ENCODE measurements at places on chromosomes 16 and 17.

- no peak for DNase-seq
Observed at GRCh38 chr16:76235025-76235424, 42.2 kb upstream of the CNTNAP4 start.

- no peak for DNase-seq
Observed at GRCh38 chr17:12318571-12319266, 298.0 kb downstream of the MAP2K4 start.

DNA sequence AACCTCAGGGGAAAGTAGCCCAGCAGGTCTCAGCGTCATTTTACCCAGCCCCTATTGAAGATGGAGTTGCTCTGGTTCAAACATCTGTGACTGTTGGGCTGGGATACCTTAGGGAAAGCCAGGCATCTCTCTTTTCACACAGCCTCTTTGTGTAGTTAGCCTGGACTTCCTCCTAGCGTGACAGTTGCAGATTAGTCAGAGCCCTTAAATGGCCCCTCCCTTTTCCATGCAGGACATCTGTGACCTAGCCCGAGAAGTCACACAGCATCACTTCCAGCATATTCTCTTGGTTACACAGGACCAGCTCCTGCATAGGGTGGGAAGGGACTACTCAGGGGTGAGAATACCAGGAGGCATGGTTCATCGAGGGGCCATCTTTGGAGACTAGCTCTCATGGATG, 375.0 kb upstream of the RBFOX1 start:
- DNase-seq, result no peak

DNA sequence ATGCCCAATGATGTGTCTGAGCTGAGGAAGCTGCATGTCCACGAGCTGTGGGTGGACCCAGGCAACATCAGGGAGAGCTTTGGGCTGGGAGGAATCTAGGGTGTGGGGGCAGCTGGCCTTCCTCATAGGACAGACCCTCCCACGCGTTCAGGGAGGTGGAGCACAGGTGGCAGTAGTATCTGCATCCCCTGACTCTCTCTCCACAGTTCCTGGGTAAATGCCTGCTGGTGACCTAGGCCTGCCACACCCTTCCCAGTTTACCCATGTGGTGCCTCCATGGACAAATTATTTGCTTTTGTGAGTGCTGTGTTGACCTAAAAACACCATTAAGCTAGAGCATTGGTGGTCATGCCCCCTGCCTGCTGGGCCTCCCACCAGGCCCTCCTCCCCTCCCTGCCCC, 3.2 kb downstream of the HBM start:
- DNase-seq, result no peak

DNA sequence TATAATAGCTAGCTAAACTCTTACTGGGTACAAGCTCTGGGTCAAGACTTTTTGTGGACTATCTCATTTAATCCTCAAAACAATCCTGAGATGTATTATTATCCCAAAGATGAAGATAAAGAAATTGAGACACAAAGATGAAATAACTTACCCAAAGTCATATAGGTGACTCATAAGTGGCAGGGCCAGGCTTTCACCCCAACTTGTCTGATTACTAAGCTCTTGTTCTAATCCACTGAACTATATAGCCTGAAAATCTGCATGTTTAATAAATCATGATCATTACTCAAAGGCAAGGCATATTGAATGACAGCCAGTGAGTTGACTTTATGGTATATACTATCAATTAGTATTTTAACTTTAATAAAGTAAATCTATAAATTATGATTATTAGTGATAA, 77.4 kb downstream of the SKAP1 start:
- no peak for DNase-seq

GRCh38 chr17:56948491-56948890, 12.4 kb downstream of the COIL start:
- no peak for DNase-seq

DNA sequence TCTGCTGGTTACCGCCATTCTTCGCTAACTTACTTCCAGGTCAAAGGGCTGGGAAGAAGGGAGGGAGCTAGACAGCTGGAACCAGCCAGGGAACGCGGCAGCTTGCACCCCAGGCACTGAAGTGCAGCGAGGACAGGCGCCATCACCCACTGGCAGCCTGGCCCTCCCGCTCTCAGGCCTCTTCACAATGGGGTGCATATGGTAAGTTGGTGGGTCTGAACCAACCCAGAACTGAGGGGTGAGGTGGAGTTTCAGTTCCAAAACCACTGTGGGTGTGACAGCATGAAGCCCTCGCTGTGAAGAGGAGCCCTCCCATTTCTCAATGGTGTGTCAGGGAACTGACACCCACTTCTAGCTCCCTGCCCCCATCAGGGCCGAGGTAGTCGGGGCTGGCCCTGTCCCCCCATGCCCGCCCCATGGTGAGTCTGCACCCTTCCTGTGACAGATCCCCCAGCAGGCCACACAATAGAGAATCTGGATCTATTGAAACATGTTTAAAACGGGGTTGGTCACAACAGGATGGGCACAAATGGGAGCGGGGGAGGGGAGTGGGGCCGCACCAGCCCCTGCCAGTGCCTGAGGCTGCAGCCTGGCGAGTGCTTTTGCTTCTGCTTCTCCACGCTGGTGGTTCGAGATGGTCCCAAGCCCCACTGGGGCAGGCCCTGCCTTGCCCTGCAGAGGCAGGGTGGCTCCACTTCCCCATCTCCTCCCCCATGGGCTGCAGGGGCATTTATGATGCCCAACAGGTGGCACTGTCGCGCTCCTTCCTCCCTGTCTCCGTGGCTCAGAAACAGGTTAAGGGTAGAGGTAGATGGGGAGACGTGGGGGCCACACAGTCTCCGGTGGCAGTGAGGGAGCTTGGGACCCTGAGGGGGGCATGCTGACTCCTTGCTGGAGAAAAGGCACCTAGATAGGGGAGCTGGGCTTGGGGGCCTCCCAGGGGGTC, 2.3 kb downstream of the LIMD2 start:
- DNase-seq, result peak; percentile 77

- DNase-seq, result peak; percentile 24
Observed at GRCh38 chr16:89748921-89749320, 27.6 kb downstream of the ZNF276 start.

- DNase-seq, result no peak
Observed at GRCh38 chr17:30579610-30580315, 102.6 kb downstream of the GOSR1 start.

- no peak for DNase-seq
Observed at GRCh38 chr17:57125866-57126265, 40.8 kb downstream of the AKAP1 start.

GRCh38 chr16:31138621-31139578, 3.4 kb upstream of the PRSS8 start:
- no peak for DNase-seq

- DNase-seq, result peak; percentile 18
Observed at GRCh38 chr17:69609473-69610305, 195.2 kb downstream of the MAP2K6 start.

DNA sequence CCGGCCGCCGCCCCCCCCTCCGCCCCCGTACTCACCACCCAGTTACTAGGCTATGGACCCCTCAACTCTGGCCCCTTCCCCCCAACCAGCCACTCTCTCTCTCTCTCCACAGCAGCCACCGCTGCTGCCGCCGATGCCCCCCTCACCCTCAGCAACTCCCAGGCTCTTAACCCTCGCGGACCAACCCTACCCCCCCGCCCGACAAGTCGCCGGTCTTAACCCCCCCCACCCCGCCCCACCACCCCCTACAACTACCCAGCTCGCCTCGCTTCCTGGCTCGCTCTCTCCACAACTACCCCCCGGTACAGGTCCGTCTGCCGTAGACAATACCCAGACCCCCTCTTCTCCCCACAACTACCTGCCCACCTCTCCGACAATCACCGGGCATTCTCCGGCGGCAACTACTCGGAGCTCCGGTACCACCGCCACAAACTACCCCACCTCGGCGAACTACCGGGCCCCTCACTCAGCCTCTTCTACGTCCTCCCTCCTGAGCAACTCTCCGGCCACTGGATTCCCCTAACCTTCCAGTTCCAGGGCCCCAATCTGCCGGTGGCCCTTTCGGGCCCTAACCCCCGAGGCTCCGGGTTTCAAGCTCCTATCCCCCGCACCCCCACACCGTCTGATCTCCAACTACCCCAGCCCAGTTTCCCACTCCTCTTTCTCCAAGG, 702 bp downstream of the PHF23 start:
- DNase-seq, result peak; percentile 36

DNA sequence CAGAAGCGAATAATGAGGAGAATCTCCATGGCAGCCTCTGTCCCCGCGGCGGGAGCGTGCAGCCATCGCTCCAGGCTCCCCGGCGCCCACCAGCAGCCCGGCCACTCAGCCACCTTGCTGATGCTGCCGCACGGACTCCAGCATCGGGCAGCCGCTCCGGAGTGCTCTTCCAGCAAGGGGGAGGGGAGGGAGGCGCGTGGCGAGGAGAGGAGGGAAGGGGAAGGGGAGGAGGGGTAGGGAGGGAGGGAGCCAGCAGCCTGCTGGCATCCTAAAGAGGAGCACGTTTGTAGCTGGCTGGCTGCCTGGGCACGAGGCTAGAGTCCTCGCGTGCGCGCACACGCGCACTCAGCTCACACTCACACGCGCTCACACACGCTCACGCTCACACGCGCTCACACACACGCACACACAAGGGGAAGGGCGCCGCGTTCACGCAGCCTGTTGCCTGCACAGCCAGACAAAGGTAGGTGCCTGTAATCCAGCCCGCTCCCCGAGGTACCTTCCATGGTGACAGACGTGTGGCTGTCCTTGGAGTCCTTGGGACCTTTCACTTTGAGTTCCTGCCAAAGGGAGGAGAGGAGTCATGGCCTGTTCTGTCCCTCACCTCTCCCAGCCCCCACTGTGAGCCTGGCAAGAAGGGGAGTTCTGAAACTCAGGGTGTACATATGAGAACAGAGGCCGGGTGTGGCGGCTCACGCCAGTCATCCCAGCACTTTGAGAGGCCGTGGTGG, 82.1 kb downstream of the TIMM22 start:
- no peak for DNase-seq

DNA sequence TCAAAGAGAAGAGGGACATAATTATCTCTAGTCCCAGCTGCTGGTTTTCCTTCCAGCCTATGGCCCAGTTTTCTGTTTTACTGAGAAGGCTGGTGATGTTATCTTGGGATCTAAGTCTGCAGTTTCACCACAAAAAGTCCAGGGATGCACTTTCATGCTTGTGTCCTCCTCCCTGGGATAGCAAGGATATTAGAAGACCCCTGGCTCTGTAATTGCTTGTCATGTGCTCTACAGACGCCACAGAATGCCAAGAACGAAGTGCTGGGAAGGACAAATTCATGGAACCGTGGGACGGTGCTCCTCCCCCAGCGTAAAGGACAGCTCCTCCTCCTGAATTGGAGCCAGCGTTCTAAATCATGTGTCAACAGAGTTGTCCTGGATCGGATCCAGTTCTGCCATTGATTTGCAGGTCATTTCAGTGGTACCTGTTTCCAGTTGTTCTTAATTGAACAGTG, 8.6 kb downstream of the MAPT start:
- no peak for DNase-seq

DNA sequence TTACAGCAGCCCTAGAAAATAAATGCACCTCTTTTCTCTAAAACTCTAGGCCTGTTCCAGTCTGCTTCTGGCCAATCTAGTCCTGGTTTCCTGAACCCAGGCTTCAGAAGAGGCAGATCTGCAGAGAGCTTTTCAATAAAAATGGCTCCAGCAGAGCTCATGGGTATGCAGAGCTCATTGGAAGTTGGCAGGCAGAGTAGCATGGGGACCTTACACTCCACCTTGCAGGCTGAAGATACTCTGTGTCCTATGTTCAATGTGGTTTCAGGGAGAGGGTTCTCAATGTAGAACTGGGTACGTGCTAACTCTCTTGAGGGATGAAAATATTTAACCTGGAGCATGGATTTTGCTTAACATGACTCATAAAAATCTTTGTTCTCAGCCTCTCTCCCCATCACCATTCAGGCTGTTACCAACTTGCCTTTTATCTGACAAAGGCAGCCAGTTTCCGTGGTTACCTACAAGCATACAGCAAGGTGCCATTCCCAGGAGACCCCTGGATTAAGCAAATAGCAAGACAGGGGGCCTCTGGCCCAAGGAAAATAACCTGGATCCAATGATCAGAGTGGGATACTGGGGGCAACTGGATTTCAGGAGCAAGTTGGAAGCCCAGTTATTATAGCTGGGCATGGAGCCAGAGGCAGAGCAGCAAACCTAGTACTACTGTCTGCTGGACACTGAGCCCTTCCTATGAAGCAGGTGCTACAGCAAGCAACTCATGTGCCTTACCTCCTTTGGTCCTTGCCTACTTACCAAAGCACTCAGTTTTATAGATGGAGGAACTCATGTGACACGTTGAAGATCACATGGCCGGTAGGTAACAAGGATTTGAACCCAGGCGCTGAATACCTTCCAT, 98.2 kb upstream of the DHX40 start:
- DNase-seq, result no peak

GRCh38 chr17:2481760-2482159, 29.9 kb downstream of the METTL16 start:
- DNase-seq, result no peak

GRCh38 chr16:51146256-51146924, 4.7 kb downstream of the SALL1 start:
- no peak for DNase-seq

DNA sequence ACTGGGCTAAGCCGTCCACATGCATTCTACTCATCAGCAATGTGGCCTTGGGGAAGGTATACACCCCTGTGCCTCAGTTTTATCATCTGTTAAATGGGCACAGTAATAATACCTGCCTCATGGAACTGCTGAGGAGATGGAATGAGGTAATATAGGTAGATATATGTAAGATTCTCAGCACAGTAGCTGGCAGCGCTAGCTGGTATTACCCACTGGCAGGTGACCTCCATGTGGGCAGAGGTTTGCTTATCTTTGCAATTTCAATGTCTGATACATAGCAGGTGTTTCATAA, 1.2 kb upstream of the SGCA start:
- DNase-seq, result no peak

DNA sequence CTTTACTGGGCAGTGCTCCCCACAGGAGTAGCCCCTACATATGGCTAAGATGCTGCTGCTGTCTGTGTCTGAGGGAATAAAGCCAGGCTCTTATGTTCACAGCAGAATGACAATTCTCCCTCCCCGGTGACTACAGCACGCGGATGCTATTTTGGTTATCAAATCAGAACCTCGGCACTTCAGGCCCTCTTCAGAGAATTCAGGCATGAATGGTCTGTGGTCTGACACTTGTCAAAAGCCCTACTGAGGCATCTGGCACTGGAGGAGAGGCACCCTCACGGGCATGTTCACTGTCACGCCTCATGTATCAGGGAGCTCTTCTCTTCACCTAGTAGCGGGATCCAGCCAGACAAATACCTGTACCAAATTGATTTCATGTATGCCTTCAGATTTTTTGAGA, 30.4 kb downstream of the KIAA0513 start:
- no peak for DNase-seq

- no peak for DNase-seq
Observed at GRCh38 chr17:75771334-75772281, 6.6 kb upstream of the GALK1 start.

All from suppressor macrophage treated with lipopolysaccharide for 4 hours (primary cell).